ENCODE measurements at places on chromosomes 12 and 14.

DNA sequence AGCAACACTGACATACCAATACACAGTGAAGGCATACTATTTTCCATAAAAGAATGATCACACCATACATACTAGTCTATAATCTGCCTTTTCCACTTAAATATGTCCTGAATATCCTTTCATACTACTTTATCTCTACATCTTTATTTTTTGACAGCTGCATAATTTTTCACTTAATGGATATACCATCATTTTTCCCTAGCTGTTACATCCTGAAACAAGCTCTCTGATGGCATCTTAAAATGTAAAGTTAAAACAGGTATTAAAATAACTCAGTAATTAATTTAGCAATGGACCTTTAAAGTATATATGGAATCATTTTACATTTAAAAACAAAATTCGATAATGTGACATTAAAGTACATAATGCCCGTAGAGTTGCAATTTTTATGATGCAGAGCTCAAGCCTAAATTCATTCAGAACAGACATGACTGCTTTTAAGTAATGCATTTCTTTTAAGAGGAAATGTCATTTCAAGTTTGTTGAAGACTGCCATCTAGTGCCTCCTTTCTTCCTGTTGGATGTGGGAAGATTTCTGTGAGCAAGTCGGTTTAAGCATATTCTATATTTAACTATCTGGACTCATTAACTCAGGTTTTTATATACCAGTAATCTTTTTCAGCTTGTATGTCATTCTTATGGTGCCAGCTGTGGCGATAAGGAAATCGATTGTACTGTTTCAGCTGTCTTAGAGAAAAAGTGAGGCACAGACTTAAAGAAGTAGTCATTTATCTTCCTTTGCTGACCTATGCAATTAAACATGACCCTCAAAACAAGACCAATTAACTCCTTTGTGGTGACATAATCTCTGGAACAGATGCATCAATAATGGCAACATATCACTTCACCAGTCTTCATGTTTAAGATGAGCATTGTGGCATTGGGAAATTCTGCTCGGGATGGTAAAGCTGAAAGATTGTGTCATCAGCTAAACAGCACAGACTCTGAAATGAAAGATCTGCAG, 20.3 kb downstream of the PRICKLE1 start:
- peak; percentile 66 for DNase-seq

DNA sequence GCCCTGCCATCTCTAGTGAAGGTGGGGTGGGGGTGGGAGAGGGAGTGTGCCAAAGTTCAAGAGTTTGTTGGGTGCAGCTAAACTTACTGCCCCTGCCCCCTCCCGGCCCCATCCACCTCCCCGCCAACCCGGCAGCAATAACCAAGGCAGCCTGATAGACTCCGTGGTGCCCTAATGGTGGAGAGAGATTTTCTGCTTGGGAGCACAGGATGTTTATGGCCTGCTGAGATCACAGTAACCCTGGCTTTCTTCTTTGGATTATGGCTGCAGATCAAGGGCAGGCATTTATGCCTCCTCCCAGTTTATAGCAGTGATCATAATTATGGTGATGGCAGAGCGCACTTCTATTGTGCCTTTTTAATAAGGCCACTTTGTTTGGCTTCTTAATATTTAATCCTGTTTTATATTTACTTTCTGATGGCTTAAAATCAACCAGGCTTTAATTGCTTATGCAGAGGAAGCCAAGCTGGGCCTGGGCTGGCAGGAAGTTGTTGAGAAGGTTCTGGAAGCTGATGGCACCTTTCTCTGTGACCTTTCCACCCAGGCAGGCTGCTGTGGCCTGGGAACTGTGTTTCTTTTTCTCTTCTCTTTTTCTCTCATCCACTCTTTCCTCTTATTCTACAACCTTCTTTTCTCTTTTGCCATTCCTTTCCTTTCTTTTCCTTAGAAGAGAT, 256.8 kb upstream of the FKBP4 start:
- no peak for DNase-seq

DNA sequence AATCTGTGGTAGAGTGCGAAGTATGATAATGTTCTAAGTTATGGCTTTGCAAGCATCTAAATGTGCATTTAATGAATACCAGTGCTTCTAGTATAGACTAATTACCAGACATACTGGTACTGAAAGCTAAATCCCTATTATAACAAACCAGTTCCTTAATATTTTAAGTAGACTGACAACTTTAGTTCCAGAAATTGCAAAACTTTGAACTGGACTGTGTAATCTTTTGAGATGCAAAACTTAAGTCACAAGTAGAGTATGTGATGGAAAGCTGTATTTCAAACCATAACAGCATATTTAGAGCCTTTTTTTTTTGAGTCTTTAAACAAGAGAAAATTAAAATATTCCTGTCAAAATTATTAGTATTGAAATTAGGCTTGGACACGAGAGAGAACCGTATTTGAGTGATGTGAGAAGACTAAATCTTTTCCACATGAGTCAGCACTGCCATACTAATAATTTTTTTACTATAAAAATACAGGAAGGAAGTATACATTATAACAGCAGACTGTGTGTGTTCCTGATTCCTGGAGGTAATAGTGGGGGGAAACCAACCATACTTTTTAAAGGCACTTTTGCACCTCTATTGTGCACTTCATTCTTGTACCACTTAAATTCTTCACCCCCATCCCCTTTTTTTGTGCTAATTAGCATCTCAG, 45.5 kb downstream of the PPM1A start:
- no peak for DNase-seq

DNA sequence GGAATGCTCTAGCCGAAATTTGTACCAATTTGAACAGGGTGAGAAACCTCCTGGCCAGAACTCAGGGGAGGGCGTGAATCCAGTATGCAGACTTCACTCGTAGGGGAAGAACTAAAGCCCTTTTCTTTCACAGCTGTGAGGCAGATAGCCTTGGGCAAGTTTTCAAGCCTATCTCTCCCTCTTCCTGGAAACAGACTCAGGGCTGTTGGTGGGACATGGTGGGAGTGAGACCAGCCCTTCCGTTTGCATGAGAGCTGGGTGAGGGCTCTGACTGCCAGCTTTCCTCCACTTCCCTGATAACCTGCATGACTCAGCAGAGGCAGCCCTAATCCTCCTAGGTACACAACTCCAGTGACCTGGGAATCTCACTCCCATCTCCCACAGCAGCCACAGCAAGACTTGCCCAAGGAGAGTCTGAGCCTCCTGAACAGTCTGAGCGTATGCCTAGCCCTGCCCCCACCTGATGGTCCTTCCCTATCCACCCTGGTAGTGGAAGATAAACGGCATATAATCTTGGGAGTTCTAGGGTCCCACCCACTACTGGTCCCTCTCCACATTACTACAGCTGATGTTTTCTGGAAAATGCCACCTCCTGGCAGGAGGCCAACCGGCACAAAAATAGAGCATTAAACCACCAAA, 170.1 kb upstream of the AMIGO2 start:
- DNase-seq, result no peak

DNA sequence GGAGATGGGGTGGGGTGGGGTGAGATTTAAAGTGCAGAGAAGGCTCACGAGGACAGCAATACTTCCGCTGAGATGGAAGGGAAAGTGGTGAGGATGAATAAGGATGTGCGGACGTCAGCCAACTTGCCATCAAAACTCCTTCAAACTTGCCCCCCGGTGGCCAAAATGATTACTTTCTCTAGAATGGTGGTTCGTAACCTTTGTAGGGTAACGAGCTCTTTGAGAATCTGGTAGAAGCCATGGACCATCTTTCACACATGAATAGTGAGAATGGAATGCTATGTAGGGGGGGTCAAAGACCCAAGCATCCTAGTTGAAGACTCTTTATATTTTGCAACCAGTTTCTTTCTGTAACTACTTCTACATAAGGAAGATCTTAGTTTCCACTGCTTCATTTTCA, 245.9 kb upstream of the DDHD1 start:
- DNase-seq, result peak; percentile 70

All from astrocyte of the spinal cord (primary cell).